CD4-positive, alpha-beta T cell (primary cell): ENCODE measurements at places on chromosomes 13 and 19. TPM values are rescaled to one million over a fixed set of nuclear protein-coding genes. Genes with fewer than 3 reads are reported as not detected.

- no peak overlapping the region for H3K27ac ChIP-seq
- peaks cover 17% of the 10 kb centered on the region for H3K4me1 ChIP-seq
- no peaks in the 10 kb centered on the region for H3K36me3 ChIP-seq
- no peak for DNase-seq
- H3K4me3 ChIP-seq = no peak overlapping the region
Measured at GRCh38 chr13:43787997-43788396, 1.2 kb upstream of the ENOX1 start.

- no peaks in the 10 kb centered on the region for H3K27me3 ChIP-seq
- H3K27ac ChIP-seq = no peak overlapping the region
- no peaks in the 10 kb centered on the region for H3K4me1 ChIP-seq
- H3K4me3 ChIP-seq = no peak overlapping the region
- DNase-seq = peak; percentile 37
Measured at GRCh38 chr19:51407511-51408131, 9.8 kb downstream of the SIGLEC10 start.

DNA sequence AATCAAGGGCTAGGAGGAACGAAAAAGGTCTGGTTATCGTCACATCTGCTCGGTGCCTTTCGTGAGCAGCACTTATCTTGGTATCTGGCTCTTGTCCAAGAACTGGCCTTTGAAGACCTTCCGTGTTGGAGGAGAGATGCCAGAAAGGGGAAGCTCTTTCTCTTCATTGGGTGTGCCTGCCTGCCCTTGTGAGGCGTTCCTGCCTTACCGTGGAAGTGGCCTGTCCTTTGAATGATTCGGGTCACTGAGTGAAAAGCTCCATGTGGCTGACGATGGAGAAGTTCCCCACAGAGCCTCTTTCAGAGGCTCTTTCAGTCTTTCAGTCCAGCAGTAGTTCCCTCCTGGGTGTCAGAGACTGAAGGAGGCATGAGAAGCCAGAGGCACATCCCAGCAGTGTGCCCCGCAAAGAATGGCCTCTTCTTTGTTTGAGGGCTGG lies 121.5 kb upstream of the SLC10A2 start:
- H3K36me3 ChIP-seq = no peaks in the 10 kb centered on the region
- DNase-seq = no peak
- H3K4me1 ChIP-seq = no peaks in the 10 kb centered on the region
- no peak overlapping the region for H3K4me3 ChIP-seq
- H3K27ac ChIP-seq = no peak overlapping the region
- H3K27me3 ChIP-seq = no peaks in the 10 kb centered on the region

DNA sequence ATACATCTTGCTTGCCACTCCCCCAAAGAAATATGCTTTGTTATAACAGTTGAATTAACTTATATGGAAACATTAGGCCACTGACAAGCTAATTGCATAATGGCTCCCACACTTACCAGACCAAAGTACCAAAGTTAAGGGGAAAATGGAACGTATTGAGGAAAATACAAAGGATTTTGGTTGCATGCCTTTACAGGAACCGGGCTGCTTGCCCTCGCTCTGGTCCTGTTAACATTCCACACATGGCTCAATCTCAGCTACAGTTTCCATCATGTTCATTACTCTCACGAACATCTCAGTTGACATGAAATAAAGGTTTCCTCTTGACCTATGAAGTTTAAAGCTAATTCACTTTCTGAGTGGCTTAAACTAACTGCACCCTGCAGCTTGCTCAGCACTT lies 220.7 kb upstream of the RXFP2 start:
- no peaks in the 10 kb centered on the region for H3K36me3 ChIP-seq
- H3K27me3 ChIP-seq = no peaks in the 10 kb centered on the region
- no peaks in the 10 kb centered on the region for H3K4me1 ChIP-seq
- no peak overlapping the region for H3K27ac ChIP-seq
- no peak overlapping the region for H3K4me3 ChIP-seq

MIPEP gene
- total RNA-seq = 3.9 TPM
